Smooth muscle cell of bladder (primary cell): ENCODE measurements at places on chromosomes 7 and 10. TPM values are rescaled to one million over a fixed set of nuclear protein-coding genes. Genes with fewer than 3 reads are reported as not detected.

FAM180A gene
- total RNA-seq: 2.3 and 5.5 TPM in 2 replicates

OR6B1 gene
- total RNA-seq: not detected in 2 replicates

PPP2R2D gene
- total RNA-seq: 19.2 and 26.9 TPM in 2 replicates

TAS2R5 gene
- total RNA-seq: 0.57 and 0.92 TPM in 2 replicates

ZNF273 gene
- 1.7 and 2.5 TPM in 2 replicates for total RNA-seq

GRID1 gene
- total RNA-seq: under 0.01 and 0.09 TPM in 2 replicates
